ENCODE measurements at places on chromosomes 7 and 10. TPM values are rescaled to one million over a fixed set of nuclear protein-coding genes. Genes with fewer than 3 reads are reported as not detected.

- DNase-seq, result no peak
Measured at GRCh38 chr7:71112436-71112835, 19.5 kb upstream of the GALNT17 start.

GRCh38 chr10:25696013-25696708 lies 237.9 kb upstream of the MYO3A start:
- no peak for DNase-seq

DNA sequence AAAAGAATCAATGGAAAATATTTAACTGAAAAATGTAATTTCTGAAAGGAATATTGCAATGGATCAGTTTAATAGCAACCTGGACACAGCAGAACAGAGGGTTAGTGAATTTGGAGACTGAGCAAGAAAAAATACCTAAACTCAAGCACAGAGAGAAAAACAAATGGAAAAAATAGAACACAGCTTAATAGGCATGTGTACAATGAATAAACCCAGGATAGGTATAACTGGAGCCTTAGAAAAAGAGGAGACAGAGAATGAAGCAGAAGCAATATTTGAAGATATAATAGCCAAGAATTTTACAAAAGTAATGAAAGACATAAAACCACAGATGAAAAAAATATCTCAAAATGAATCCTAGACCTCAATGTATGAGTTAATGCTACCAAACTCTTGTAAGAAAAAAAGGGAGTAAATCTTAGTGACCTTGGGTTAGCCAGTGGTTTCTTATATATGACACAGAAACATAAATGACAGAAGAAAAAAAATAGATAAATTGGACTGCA lies 2.9 kb upstream of the DNAJC1 start:
- no peak for DNase-seq

DNA sequence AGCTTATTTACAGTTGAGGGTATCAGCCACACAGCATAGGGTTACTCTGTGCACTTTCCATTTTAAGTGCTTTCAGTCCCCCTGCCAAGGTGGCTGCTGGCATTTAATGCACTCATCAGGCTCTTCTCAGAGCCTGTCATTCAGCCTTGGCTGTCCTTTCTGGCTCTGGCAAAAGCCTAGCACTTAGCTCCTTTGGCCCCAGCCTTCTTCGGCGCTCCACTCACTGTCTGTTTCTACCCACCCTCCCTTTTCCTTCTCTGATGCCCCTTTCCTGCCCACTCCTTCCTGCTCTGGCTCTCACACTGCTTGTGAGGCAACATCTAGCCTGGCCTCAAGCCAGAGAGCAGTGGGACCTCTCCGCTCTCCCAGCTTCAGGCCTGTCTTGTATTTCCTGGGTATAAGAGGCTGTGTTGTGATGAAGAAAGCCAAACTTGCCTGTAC lies 60.2 kb downstream of the WIPF3 start:
- no peak for DNase-seq

- DNase-seq, result no peak
Measured at GRCh38 chr7:101733713-101734475, 83.5 kb upstream of the CUX1 start.

DNA sequence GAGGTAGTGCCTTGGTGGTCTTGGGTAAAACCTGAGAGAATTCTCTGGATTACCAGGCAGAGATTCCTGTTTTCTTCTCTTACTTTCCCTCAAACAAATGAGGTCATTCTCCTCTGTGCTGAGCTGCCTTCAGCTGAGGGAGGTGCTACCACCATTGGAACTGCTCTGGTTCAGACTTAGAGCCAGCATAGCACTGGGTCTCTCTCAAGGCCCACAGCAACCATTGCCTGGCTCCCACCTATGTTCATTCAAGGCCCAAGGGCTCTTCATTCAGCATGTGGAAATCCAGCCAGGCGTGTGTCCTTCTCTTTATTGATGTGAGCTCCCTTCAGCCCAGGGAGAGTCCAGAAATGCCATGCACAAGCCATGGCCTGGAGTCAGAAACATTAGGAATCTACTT lies 261.1 kb downstream of the NRG3 start:
- no peak for DNase-seq

DNA sequence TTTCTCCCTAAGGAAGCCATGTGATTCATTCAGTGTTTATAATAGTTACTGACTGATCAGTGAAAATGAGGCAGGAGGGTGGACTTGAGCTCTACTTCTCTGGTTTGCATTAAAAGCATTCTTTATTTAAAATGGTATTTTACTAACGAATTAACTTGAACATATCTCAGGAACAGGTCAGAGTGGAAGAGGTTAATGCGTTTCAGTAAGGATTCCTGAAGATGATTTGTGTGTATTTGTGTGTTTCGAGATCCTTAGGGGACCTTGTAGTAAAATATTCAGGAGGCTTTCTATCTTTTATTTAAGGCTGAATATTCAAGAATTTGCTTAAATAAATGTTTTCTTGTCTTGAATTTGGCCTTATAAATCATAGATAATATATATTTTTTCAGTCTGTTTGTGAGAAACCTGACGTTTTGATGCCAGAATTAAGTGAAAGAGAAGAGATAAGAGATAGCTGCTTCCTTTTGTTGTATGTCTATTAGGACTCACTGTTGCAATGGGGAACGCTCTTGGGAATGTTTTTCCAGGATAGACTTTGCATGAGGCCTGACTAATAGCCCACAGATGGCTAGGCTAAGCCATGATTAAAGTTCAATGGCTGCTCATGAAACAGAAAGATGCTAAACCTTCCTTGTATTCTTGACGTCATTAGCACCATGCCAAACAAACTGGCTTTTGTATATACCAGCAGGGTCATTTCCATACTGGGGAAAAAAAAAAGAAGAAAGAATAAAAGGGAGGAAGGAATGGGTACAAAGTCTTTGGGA lies 93.8 kb upstream of the MTPN start:
- no peak for DNase-seq

DNA sequence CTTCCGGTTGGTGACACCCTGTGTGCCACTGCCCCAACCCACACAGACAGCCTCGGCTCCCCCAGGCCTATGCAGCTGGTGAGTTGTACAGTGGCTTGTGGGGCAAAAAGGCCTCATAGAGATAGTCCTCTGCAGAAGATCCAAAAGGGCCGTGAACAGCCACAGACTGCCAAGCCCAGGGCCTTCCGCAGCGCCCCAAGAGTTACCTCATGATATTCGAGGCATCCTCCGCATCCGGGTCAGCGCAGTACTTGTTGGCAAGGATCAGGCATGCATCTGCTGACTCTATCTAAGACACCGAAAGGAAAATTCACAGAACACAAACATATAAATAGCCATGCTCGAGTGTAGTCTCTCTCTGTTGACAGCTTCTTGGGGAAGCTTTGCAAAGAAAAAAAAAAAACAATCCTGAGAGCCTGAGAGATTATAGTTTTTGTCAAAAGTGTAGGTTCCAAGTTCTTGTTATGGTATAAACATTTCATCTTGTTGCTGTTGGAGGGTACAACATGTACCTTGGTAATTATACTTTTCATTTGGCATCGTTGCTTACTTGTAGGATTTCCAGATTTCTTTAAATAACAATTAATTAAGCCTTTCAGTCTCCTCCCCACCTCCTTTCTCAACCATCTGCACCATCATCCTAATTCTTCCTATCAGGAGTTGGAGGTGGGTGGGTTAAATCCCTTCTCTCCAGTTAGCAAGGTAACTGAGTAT lies 553.0 kb downstream of the KCNMA1 start:
- DNase-seq, result no peak

- DNase-seq, result no peak
Measured at GRCh38 chr10:103781329-103782061, 73.9 kb downstream of the SH3PXD2A start.

GRCh38 chr7:52764492-52765169 lies 270.8 kb upstream of the POM121L12 start:
- DNase-seq, result no peak

GRCh38 chr7:82247814-82248433 lies 195.7 kb downstream of the CACNA2D1 start:
- no peak for DNase-seq

DNA sequence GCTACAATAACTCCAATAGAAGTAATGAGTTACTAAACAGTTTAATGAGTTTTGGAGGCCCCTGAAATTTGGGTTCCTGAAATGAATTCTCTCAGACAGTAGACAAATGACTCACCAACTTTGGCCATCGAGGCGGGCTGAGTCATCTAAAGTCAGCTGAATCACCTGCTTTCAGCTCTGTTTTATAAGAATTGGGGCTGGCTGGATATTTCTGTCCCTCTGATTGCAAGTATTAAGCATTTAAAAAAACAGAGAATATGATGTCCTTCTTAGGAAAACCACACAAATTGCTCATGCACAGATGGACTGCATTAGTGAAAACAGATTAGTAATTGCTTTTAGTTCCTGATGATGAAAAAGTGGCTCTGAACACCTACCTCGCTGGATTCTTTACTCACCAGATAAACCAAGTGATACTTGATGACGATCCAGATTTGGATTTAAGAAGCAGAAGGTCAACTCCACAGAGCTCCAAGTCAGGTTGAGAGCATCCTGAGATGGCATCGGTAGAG lies 59.1 kb downstream of the ZNF365 start:
- no peak for DNase-seq

DNA sequence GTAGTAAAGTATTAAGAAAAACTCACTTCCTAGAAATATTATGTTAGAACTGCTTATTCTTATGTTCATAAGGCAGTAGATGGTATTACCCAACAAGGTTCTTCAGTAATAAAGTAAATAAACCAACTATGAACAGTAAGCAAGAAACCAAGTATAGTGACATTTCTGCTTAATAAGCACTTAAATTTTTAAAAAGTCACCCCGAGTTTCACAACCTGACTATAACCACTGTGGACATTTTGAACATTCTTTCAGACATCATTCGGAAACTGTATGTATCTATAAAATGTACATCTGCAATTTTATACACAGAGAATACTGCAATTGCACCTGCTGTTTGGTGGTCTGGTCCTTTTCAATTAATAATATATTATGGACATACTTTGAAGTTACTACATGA lies 1073.6 kb downstream of the XPNPEP1 start:
- DNase-seq, result no peak

- no peak for DNase-seq
Measured at GRCh38 chr7:2158331-2159175, 74.2 kb downstream of the MAD1L1 start.

DNA sequence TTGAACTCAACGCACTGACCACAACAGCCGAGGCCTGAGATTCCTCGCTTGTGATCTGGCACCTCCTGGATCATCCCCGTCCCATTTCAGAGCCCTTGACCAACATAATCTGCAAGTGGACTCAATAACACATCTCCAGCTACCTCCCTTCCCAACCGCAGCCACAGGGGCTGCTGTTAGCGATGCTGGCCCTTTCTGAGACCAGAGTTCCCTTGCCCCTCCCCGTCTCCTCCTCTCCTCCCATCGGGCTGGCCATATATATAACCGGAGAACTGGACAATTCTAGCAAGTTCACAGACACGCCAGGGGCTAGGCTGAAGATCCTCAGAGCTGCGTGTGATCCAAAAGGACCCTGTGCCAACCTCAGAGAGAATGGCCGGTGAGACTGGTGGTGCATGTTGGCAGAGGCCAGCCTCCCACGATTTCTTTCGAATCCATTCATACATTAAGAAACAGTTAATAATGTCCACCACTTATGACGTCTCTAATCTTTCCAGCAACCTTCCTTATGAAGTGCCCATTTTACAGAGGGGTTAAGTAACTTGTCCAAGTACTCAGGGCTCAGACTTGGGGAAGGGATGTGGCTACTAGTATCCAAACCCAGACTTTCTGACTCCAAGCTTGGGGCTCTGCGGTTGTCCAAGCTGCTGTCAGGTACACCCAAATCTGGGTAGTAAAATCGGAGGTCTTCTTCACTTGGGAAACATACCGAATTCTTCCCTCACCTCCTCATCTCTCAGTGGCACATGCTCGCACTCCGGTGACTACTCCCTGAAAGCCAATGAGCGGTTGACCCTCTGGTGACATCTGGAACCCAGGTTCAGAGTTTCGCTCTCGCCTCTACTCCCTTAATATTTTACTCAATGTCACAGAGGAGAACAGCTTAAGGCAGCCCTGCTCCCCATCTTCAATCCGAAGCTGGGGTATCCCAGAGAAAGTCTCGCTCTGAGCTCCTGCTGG lies 11.2 kb upstream of the FEZF1 start:
- DNase-seq, result no peak

GRCh38 chr7:129438839-129439651 lies 4.8 kb downstream of the STRIP2 start:
- DNase-seq, result no peak

DNA sequence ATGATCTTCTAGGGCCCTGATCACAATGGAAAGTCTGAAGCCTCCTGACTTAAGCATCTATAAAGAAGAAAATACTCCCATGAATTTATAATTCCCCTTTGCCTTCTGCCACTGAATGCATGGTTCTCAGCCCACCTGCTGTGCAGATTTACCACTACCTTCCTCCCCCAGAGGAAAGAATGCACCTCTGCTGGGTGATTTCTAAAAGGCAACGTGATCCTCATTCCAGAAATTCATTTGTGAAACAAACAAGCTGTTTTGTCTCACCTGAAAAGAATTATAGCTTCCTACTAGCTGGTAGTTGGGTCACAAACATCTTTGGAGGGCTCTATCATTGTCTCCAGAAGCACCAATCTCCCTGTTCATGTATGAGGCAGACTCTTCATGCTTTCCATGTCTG lies 320.2 kb downstream of the CDC14C start:
- DNase-seq, result no peak

GRCh38 chr10:69659241-69660038 lies 29.4 kb downstream of the FAM241B start:
- DNase-seq, result no peak

- DNase-seq, result no peak
Measured at GRCh38 chr7:74233655-74234285, 20.4 kb downstream of the RFC2 start.

DNA sequence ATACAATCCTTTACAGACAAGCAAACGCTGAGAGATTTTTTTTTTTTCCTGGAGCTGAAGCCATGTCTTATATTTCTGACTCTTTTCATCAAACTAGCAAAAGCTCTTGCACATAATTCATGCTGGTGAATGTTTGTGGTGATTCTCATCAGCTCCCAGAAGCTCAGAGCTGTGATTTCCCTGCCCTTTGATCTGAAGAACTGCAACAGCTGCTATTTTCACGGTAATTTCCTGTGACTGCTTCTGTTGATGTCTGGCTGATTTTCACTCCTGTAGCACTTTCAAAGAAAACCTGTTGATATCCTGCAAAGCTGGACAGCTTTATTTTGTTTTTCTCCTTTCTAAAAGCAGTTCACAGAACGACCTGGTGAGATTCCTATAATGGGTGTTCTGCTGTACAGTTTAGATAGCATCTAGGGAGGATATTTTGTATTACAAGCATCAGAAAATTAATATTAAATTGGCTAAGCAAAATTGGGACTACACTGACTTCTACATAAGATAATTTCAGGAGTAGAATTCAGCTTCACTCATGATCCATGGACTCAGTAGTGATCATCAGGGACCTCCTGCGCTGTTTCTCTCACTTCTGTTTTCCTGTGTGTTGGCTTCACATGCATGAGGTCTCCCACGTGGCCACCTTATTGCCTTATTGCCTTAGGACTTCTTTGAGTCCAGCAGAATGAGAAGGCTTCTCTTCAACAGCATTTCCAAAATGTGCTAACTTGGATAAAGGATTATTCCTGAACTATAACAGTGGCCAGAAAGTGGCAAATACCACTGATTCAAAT lies 1111.6 kb upstream of the SORCS1 start:
- no peak for DNase-seq

The CTTNBP2 gene
- total RNA-seq, result 31.5 TPM

The CC2D2B gene
- not detected for total RNA-seq

The BHLHA15 gene
- 8.0 TPM for total RNA-seq

The CLEC2L gene
- not detected for total RNA-seq

The OR2A42 gene
- under 0.01 TPM for total RNA-seq

The HECW1 gene
- 0.57 TPM for total RNA-seq

The FAM25G gene
- not detected for total RNA-seq

All from esophagus squamous epithelium (tissue), 5 donors.